Esophagus squamous epithelium (tissue), 5 donors: ENCODE measurements at places on chromosomes 2 and 18.

GRCh38 chr2:108634576-108635160 is 84.6 kb upstream of the RANBP2 start:
- no peak for DNase-seq

DNA sequence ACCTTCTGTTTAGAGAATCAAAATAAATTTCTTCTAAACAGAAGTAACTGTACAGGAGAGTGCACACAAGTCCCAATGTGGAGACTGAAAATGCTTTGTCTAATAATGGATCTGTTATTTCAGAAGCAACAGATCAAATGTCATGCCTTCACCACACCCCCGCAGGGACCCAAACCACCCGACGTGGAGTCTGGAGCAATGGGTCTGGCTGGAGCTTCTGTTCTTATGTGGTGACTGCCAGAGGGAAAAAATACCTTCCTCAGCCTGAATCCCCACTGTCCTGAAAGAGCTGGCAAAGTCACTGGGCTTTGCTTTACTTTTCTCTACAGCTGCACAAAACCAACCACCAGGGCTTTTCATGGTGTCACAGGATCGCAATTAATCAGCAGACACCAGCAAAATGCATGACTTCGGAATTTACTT is 119.0 kb upstream of the ZFP36L2 start:
- DNase-seq = no peak

GRCh38 chr2:191303140-191304005 is 58.2 kb downstream of the MYO1B start:
- DNase-seq = no peak

GRCh38 chr2:235843591-235844395 is 324.4 kb downstream of the GBX2 start:
- DNase-seq = no peak

DNA sequence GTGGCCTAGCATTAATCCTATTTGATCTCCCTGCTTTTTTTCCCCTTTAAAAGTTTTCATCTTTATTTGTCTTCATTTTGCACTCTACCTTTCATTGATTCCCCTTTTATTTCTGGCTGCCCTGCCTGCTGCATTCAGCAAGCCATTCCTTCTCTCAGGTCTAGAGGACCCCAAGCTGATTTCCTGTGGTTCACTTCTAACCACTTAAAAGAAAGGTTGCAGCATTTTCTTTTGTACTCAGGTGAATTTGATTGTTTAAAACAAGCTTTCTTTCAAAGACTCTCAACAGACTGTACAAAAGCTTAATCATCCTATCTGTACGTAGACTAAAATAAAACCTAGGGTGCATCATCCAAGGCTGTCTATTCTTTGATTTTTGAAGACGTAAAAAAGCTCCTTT is 160.3 kb downstream of the CSRNP3 start:
- DNase-seq = no peak

- DNase-seq = no peak
These were observed 292.0 kb downstream of the PTPRM start for GRCh38 chr18:7859122-7859521.

- DNase-seq = no peak
These were observed 385.1 kb upstream of the MEX3C start for GRCh38 chr18:51582551-51582950.

GRCh38 chr18:7741640-7742039 is 174.5 kb downstream of the PTPRM start:
- no peak for DNase-seq

- DNase-seq = no peak
These were observed 38.3 kb upstream of the DNMT3A start for GRCh38 chr2:25380023-25380422.

DNA sequence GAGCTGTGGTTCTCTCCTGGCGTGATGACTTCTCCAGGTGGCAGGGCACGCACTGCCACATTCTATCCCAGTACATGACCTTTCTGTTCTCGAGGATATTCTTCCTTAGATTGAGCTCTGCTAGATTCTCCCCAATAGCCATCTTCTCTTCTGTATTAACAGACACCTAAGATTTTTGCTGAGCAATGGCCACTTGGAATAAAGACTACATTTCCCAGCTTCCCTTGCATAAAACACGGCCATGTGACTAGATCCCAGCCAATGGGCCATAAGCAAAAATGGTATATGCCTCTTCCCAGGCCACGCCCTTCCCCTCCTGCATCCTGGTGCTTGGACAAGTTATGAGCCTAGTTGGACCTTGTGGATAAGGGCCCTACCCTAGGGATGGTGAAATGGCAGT is 82.1 kb downstream of the EIF2AK3 start:
- DNase-seq = no peak

- DNase-seq = no peak
These were observed 140.1 kb downstream of the NOL4 start for GRCh38 chr18:34084635-34085034.

DNA sequence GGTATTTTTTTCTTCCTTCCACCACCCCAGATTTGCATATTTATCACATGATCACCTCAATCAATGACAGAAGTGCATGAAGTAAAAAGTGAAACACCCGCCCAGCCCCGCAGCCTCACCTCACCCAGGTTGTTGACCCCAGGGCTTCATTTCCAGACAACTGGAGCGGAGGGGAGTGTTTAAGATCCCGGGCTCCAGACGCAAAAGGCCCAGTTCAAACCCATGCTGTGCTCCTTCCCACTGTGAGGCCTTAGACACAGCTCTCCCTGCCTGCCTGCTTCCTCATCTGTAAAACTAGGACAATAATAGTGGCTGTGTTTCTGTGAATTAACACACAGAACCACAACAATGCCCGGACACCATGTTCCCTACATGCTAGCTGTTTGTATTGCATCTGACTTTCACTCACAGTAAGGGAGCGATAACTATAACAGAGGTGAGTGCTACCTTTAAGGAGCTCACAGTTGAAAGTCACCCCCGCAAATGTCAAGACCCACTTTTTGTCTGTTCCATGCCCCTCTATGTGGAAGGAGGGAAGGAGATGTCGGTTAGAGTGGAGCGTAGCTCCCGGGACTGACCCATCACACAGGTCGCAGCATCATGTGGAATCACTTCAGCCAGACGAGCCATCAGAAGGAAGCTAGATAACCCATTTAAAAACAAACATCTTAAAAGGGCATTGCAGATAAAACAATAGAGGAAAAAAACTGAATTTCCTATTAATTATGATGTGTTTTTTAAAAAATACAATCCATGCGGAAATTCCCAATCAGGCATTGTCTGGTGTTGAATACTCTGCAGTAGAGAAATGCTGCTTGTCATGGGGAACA is 77.5 kb upstream of the DAPL1 start:
- no peak for DNase-seq

GRCh38 chr2:96824079-96824870 is 8.2 kb downstream of the CNNM3 start:
- DNase-seq = no peak

- no peak for DNase-seq
These were observed 127.9 kb downstream of the THADA start for GRCh38 chr2:43467891-43468290.

GRCh38 chr2:122236152-122236874 is 480.9 kb downstream of the TSN start:
- no peak for DNase-seq

DNA sequence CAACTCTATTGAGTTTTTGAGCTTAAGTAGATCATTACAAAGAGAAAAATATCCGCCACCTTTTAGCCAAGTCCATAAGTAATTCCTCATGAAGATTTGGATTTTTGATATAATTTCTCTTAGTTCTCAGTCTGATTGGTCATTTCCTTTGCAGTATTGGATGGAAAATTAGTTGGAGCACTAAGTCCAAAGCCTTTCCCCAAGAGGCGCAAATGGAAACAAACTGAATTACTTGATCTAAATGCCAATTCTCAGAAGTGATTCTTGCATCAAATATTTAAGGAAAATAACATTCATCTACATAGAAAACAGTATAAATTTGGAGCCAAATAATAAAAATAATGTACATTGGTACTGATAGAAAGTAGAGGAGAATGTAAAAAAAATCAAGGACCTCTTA is 115.6 kb downstream of the CACNB4 start:
- DNase-seq = no peak

GRCh38 chr18:62702259-62702658 is 13.1 kb upstream of the PHLPP1 start:
- DNase-seq = no peak
